ENCODE measurements at places on chromosomes 11 and 22.

- DNase-seq: no peak
Observed at GRCh38 chr22:46604306-46604690, 15.9 kb upstream of the GRAMD4 start.

- DNase-seq: no peak
Observed at GRCh38 chr11:72036687-72037086, 38.0 kb downstream of the IL18BP start.

GRCh38 chr11:102476069-102476468, 23.5 kb upstream of the TMEM123 start:
- DNase-seq: no peak

DNA sequence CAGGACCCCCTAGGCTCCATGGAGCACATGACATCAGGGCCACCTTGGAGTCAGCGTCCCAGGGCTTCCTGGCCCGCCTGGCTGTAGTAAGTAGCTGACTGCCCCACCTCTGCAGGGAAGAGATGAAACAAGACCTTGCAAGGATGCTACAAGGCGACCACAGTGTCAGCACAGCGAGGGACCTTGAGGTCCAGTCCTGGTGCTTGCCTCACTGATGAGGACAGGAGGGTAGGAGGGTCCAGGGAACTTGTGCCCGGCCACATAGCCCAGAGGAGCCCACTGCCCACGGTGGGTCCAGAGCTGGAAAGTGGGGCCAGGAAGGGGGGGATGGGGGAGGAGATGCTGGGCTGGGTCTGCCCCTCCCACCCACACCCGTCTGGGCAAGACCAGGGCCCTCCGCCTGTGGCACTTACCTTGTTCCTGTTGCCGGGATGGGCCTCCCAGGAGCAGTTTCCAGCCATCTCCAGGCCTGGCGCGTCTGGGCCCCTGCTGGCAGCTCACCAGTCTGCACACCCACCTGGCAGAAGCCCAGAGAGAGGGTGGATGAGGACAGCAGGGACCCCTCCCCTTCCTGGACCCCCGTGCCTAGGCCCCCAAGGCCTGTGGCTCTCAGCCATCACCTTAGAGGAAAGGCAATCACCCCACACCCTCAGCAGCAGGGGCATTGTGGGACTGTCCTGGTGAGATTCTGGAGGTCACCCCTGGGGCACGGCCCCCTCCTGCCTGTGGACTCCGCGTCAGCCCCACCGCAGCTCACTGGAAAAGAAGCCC, 3.4 kb downstream of the MRGPRF start:
- DNase-seq: no peak

DNA sequence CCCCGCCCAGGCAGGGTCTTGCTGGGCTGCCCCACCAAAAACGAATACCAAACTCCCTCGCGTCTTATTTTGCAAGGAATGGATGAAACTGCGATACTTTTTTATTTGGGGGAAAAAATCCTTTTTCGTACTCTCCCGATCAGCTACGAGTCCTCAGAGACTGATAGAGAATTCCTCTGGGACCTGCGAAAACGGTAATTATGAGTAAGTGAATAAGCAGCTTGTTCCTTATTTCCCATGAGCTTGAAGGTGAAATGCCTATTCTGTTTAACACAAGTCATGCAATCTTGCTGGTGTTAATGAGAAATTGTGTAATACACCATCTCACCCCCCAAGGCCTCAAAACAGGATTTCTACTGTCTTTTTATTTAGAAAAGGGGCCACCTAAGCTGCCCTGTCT, 5.5 kb downstream of the GRK3 start:
- no peak for DNase-seq

- DNase-seq: no peak
Observed at GRCh38 chr11:3073029-3073435, 15.8 kb upstream of the CARS1 start.

- DNase-seq: no peak
Observed at GRCh38 chr22:24165673-24166072, 15.6 kb upstream of the SUSD2 start.

DNA sequence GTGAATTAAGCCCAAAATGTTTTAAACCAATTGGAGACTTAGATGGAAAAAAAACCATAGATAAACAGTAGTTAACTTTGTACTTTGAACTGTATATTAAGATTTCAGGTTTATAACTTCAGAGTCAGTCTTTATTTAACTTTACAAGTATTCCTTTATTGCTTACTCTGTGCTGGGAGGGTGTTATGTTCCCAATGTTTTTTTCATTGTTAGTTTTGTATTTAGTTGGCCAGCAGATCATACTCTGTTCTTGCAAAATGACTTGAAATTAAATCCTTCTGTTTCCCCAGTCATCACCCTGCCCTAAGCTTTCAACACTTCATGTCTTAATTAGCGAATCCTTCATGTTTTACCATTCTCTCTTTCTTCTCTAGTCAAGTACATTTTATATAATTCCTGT, 25.3 kb downstream of the SIK2 start:
- no peak for DNase-seq

GRCh38 chr22:49726022-49726681, 101.5 kb downstream of the BRD1 start:
- no peak for DNase-seq

DNA sequence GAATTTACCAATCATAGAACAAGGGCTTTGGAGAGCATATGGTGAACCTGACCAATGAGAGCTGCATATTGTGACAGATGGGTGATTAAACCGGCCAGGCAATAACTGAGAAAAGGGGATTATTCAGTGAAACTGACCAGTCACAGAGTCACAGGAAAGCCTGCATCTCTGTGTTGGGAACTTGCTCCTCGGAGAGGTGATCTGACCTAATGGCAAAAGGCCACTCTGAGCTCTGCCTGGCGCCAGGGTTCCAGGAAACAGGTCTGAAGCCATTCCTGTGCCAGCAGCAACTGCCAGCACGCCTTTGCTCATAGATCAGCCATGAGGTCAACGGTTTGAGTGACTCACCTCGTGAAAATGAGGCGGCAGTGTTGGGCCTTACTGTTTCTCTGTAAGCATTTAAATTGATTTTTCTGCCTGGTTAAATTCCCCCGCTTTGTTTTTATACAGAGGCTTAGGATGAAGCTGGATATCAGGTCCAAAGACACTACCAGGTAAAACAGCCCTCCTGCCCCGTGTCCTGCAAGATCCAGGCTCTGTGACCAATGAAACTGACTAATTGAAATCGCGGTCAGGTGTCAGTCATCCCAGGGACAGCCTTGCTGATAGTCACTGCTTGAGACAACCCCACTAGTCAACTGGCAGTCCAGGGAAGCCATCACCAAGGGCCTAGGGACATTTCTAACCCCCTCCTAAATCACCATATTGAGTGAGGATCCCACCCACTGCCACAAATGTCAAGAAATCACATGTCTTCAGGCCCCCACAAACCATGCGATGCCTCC, 35.8 kb upstream of the MYOD1 start:
- no peak for DNase-seq

GRCh38 chr22:46409631-46410210, 74.2 kb downstream of the TRMU start:
- DNase-seq: no peak

DNA sequence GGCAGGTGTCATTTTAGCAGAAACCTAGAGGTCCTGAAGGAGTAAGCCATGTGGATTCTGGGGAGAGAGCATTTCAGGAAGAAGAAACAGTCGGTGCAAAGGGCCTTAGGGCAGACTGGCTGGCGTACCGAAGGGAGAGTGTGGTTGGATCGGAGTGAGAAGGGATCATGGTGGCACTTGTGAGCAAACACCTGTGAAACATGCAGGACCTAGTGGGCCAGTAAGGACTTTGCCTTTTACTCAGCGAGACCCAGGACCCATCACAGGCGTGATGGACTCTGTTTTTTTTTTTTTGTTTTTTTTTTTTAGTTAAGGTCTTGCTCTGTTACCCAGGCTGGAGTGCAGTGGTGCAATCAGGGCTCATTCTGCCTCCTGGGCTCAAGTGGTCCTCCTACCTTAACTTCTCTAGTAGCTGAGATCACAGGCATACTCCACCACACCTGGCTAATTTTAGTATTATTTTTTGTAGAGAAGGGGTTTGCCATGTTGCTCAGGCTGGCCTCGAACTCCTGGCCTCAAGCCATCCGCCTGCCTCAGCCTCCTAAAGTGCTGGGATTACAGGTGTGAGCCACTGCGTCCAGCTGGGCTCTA, 3.5 kb upstream of the TSGA10IP start:
- no peak for DNase-seq

GRCh38 chr11:118652681-118653181, 26.7 kb downstream of the TREH start:
- no peak for DNase-seq

GRCh38 chr22:20229916-20230775, 38.0 kb downstream of the RTN4R start:
- DNase-seq: no peak

- DNase-seq: no peak
Observed at GRCh38 chr22:47121791-47122190, 359.3 kb downstream of the TBC1D22A start.

- no peak for DNase-seq
Observed at GRCh38 chr22:25745341-25746011, 3.5 kb downstream of the MYO18B start.

DNA sequence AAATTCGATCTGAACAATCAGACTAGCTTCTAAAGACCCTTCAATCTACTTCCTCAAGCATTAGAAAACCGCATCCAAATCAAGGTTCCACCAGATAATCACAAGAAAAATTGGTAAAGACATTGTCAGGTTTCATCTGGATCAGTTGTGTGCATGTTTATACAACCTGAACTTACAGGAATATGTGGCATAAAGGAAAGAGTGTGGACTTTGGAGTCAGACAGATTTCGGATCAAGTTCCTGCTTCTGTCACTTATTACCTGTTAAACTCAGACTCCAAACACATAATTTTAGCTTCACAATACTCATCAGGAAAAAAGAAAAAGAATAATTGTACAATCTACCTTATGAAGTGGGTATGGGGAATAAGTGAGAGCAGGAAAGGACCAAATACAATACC, 80.5 kb downstream of the MPPED2 start:
- no peak for DNase-seq

DNA sequence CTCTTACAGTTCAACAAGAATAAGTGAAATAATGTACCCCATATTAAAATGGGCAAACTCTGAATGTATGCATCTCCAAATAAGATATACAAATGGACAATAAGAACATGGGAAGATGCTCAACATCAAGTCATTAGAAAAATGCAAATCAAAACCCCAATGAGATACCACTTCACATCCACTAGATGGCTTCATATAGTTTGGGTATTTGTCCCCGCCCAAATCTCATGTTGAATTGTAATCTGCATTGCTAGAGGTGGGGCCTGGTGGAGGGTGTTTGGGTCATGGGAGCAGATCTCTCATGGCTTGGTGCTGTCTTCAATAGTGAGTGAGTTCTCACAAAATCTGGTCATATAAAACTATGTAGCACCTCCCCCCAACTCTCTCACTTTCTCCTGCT, 5.7 kb downstream of the MPZL2 start:
- no peak for DNase-seq

GRCh38 chr11:82004537-82005213, 729.0 kb downstream of the FAM181B start:
- no peak for DNase-seq

GRCh38 chr11:57513911-57514537, 1.5 kb downstream of the SLC43A1 start:
- no peak for DNase-seq

GRCh38 chr11:65852508-65853245, 5.3 kb downstream of the CFL1 start:
- DNase-seq: no peak

- DNase-seq: no peak
Observed at GRCh38 chr11:124467381-124467927, 22.0 kb upstream of the OR8B8 start.

DNA sequence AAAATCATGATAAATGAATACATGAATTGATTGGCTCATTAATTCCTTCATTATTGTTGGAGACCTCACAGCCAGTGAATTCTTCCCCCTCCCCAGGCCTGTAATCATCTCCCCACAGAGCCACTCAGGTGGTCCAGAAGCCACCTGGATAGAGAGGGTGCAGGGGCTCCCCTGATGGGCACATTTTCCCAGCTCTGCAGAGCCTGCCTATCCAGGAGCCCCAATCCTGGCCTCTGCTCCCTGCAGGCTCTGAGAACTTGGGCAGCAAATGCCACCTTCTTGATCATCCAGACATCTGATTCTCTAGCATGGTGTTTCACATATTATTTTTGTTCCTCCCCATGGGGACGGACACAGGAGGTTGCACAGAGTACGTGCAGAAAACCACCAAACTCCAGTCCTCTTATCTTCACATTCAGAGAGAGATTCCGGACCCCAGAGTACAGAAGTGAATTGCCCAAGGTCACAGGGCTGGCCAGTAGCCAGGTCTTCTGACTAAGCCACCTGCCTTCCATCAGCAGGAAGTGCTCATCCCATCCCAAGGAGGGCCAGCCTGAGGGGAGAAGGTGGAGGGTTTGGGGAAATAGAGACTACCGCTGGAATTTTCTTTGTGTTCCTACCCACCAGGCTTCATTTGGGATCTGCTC, 348.0 kb downstream of the BUD13 start:
- DNase-seq: no peak

- DNase-seq: no peak
Observed at GRCh38 chr11:20459865-20460264, 72.3 kb downstream of the PRMT3 start.

DNA sequence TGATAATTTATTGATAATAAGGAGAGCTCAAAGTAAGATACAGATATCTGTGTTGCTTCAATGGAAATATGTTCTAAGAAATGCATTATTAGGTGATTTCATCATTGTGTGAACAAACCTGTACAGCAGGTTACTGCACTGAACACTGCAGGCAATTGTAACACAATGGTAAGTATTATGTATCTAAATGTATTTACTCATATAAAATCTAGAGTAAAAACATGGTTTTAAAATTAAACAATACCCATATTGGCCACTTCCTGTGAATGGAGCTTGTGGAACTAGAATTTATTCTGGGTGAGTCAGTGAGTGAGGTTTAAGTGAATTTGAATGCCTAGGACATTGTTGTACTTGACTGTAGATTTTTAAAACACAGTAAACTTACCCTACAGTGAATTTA, 722.9 kb upstream of the RAG2 start:
- no peak for DNase-seq

DNA sequence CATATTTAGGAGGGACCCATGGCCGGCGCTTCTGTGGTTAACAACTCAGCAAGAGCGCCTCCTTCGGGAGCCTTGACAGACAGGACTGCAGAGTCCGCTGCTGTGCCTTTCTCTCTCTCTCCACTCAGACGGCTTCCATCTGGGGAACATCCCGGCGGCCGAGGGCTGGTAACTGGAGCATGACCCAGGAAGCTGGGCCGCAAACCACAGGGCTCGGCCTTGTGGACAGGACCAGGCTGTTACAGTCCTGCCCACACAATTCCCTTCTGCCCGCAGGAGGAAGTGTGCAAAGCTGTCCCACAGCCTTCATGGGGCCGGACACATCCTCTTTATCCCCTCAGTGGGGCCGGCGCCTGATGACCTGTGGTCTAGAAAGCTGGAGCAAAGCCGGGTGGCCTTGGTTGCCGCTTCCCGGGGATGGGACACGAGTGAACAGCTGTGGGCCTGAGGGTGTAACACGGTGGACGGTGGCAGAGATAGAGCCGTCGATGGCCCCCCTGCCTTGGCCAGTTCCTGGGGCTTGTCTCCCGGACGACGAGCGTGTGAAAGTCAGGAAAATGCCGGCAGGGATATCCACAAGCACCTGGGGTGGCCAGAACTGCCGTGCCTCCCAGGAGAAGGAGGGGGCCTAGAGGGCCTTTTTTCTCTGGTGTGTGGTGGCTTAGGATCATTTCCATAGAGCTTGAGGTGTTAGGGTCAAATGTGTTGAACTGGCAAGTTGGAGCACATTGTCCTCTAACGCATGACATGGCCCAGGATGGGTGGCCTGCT, 50.1 kb downstream of the FBLN1 start:
- DNase-seq: no peak

GRCh38 chr11:2301631-2302305, at the start of the genes C11orf21 and TSPAN32:
Gene C11orf21, minus strand, starts transcription at chr11:2301918. Its CDS starts 110 bp downstream, at chr11:2301808.
Gene TSPAN32, plus strand, starts transcription at chr11:2302013. Its CDS starts 137 bp downstream, at chr11:2302150.
- DNase-seq: peak; percentile 71

- DNase-seq: no peak
Observed at GRCh38 chr11:119974467-119974866, 163.4 kb downstream of the TRIM29 start.
